T-cell (primary cell): ENCODE measurements at places on chromosomes 3 and 15.
A peak's percentile ranks its signal among the peaks of the same experiment; 100 is the strongest.

GRCh38 chr3:26291840-26292239 lies 330.7 kb upstream of the LRRC3B start:
- no peaks in the 10 kb centered on the region for H3K36me3 ChIP-seq
- H3K27me3 ChIP-seq: no peaks in the 10 kb centered on the region
- no peak overlapping the region for H3K4me3 ChIP-seq
- DNase-seq: no peak
- no peaks in the 10 kb centered on the region for H3K4me1 ChIP-seq

DNA sequence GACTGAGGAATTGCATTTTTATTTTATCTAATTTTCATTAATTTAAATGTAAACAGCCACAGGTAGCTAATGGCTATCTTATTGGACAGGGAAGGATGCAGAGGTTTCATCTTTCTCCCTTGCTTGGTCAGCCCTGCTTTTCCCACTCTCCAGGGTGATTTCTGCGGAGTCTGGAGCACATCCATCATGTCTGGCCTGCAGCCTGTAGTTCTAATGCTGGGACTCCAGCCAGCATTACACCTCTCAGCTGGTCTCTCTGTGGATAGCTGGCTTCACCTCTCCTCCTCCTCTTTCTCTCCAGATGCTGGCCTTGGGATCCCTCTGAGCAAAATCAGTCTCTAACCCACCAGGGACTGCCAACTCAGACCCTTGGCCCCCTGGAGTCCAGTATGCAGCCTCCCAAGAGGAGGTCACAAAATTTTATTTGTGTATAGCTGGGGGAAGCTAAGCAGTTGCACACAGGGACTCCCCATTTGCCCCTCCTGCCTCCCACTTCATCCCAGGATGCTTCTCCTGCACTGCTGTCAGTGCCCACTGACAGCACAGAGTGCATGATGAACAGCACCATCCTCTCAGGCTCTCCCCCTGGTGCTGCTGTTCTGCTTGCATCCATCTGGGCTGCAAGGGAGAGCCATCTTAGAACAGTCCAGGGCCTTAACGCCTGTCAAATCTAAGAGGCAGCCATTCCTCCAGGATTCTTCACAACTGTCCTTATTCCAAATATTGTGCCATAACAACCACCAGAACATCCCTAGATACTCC lies 1.7 kb downstream of the BFSP2 start:
- no peak for DNase-seq
- H3K4me1 ChIP-seq: no peaks in the 10 kb centered on the region
- no peak overlapping the region for H3K4me3 ChIP-seq

- DNase-seq: no peak
- no peaks in the 10 kb centered on the region for H3K36me3 ChIP-seq
- no peaks in the 10 kb centered on the region for H3K27me3 ChIP-seq
- peaks cover 13% of the 10 kb centered on the region for H3K4me1 ChIP-seq
These were observed 622 bp upstream of the PLSCR1 start for GRCh38 chr3:146544929-146545528.

- H3K4me3 ChIP-seq: no peak overlapping the region
- H3K36me3 ChIP-seq: no peaks in the 10 kb centered on the region
- no peak overlapping the region for H3K27ac ChIP-seq
These were observed 39.5 kb upstream of the SMAD6 start for GRCh38 chr15:66662522-66662921.

- DNase-seq: no peak
- H3K27me3 ChIP-seq: no peaks in the 10 kb centered on the region
- no peak overlapping the region for H3K27ac ChIP-seq
- no peak overlapping the region for H3K4me3 ChIP-seq
- no peaks in the 10 kb centered on the region for H3K36me3 ChIP-seq
These were observed 26.0 kb upstream of the BUB1B start for GRCh38 chr15:40134885-40135284.

DNA sequence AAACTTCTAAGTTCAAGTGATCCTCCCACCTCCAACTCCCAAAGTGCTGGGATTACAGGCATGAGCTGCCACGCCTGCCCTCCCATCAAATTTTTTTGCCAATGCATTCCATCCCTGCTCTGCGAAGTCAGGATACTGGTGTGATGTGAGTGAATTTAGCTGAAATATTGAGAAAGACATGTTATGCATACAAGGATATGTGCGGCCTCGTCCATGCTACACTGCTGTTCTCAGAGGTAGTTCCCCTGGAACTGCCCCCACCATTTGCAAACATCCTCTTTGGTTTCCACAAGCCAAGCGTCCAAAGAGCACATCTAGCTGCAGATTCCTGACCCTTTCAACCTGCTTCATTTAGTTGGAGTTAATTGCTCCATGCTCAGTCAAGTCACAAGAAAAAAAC lies 36.5 kb upstream of the BCL2A1 start:
- no peak overlapping the region for H3K4me3 ChIP-seq
- no peaks in the 10 kb centered on the region for H3K36me3 ChIP-seq
- H3K4me1 ChIP-seq: no peaks in the 10 kb centered on the region
- H3K27me3 ChIP-seq: no peaks in the 10 kb centered on the region
- H3K27ac ChIP-seq: no peak overlapping the region

DNA sequence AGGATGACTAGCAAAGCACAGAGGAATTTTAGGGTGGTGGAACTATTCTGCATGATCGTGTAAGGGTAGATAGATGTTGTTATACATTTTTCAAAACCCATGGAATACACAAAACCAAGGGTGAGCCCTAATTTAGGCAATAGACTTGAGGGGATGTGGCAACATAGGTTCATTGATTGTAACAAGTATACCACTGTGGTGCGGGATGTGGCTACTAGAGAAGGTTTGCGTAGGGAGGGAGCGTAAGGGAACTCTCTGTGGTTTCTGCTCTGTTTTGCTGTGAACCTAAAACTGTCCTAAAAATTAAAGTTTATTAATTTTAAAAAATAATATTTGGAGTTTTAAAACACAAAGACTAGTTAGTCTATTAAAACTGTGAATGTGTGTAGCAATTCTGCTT lies 202.8 kb downstream of the PLCL2 start:
- H3K4me3 ChIP-seq: no peak overlapping the region
- peaks cover 3% of the 10 kb centered on the region for H3K4me1 ChIP-seq
- H3K27ac ChIP-seq: no peak overlapping the region
- no peaks in the 10 kb centered on the region for H3K36me3 ChIP-seq

GRCh38 chr3:47804577-47804976 lies 1.6 kb downstream of the DHX30 start:
- peaks cover 17% of the 10 kb centered on the region for H3K4me1 ChIP-seq
- H3K27ac ChIP-seq: no peak overlapping the region
- no peaks in the 10 kb centered on the region for H3K27me3 ChIP-seq
- no peak overlapping the region for H3K4me3 ChIP-seq

DNA sequence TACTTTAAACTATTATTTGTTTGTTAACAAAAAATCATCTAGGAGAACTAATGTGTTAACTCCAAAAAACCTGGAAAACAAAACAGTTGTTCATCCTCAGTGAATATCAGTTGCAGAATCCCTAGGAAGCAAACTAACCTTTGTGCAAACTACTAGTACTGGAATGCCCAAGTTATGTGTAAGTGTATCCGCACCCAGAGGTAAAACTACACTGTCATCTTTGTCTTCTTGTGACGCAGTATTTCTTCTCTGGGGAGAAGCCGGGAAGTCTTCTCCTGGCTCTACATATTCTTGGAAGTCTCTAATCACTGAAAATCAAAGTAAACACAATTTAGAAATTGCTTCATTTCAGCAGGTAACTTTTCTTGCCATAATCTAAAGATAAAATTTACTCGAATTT lies 29.8 kb downstream of the DYNC1LI1 start:
- H3K36me3 ChIP-seq: no peaks in the 10 kb centered on the region
- no peak overlapping the region for H3K27ac ChIP-seq
- DNase-seq: no peak
- no peaks in the 10 kb centered on the region for H3K4me1 ChIP-seq
- H3K27me3 ChIP-seq: no peaks in the 10 kb centered on the region
- H3K4me3 ChIP-seq: no peak overlapping the region

GRCh38 chr3:189144645-189145044 lies 27.1 kb upstream of the TPRG1 start:
- no peaks in the 10 kb centered on the region for H3K27me3 ChIP-seq
- peak overlapping the region; percentile 8 for H3K27ac ChIP-seq
- H3K4me1 ChIP-seq: peaks cover 3% of the 10 kb centered on the region
- no peaks in the 10 kb centered on the region for H3K36me3 ChIP-seq
- peak; percentile 7 for DNase-seq

DNA sequence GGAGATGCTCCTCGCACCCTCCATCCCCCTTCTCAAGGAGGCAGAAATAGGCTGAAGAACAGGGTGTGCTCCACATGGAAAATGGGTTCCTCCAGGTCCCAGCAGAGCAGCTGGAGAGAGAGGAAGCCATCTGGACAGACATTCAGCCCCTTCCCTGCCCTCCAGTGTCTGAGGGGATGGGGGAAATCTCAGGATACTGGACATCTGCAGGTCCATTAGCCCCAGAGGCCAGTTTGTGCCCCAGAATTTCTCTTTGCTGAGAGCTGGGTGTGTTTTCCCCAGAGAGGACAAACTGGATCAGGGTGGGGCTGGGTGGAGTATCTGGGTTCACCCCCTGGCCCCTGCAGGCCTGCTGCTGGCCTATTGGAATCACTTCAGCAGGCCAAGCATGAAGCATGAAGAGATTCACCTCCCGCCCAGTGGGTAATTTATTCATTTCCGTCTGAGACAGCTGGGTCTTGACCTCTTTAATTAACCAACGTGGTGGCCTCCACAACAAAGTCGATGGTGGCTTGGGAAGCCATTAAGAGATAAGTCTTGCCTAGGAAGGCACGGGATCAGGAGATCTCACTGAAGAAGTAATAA lies 4.6 kb downstream of the FAM3D start:
- DNase-seq: no peak
- no peak overlapping the region for H3K27ac ChIP-seq
- H3K4me1 ChIP-seq: no peaks in the 10 kb centered on the region
- no peaks in the 10 kb centered on the region for H3K36me3 ChIP-seq
- no peak overlapping the region for H3K4me3 ChIP-seq

DNA sequence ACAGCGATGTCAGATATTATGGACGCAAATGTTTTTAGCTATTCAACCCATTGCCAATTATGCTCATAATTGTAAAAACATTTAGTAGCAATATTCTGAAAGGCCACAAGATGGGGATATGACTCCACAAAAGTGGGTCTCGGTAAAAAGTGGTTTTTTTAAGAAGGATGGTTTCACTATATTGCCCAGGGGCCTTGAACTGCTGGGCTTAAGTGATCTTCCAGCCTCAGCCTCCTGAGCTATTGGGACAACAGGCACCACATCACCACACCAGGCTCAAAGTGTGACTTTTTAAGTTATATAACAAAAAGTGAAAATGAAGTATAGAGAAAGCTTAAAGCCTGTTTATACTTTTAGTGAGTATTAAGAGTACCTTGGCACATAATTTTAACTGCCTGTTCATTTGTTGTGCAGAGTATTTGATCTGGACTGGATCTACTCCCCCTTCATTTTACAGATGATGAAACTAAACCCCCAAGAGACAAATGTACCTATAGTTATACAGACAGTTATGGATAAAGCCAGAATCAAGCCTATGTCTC lies 9.4 kb downstream of the NAA50 start:
- H3K27me3 ChIP-seq: no peaks in the 10 kb centered on the region
- peaks cover 7% of the 10 kb centered on the region for H3K4me1 ChIP-seq
- H3K4me3 ChIP-seq: no peak overlapping the region
- no peaks in the 10 kb centered on the region for H3K36me3 ChIP-seq

DNA sequence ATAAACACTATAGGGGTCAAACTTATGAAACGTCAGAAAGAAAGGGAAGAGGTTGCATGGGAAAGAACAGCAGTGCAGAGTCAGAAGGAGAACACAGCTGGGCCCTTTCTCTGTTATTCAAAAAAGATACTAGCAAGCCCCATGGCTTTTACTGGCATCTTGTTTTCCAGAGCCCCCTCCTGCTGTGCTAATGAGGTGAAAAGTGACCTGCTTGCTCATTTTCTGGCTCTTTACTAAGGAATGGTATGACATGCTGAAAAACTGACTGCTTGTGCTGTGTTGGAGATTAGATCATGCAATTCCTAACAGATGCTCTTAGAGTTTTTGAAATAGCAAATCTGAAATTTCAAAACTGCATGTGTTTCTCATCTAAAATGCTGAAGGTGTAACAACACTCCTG lies 541.6 kb upstream of the ALCAM start:
- H3K27ac ChIP-seq: no peak overlapping the region
- H3K36me3 ChIP-seq: no peaks in the 10 kb centered on the region

- no peaks in the 10 kb centered on the region for H3K4me1 ChIP-seq
- no peaks in the 10 kb centered on the region for H3K36me3 ChIP-seq
- H3K27ac ChIP-seq: no peak overlapping the region
- H3K27me3 ChIP-seq: no peaks in the 10 kb centered on the region
- no peak for DNase-seq
These were observed 79.4 kb downstream of the TM4SF4 start for GRCh38 chr3:149553781-149554451.

DNA sequence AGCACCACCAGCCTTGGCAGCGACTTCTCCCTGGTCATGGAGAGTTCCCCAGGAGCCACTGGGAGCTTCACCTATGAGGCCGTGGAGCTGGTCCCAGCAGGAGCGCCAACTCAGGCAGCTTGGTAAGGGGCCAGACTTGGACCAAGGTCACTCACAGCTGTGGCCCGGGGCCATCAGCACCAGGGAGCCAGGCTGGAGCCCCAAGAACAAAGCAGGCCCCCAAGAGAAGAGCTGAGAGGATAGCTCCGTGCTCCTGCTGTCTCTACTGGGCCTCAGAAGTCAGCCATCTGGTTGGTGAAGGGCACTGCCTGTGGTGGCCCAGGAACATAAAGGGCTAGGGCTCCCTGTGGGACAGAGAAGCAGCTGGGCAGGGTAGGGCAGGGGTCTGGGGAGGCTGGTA lies 14.7 kb upstream of the CPNE9 start:
- H3K27me3 ChIP-seq: no peaks in the 10 kb centered on the region
- H3K36me3 ChIP-seq: peaks cover 52% of the 10 kb centered on the region
- no peak overlapping the region for H3K4me3 ChIP-seq

- DNase-seq: no peak
- H3K27me3 ChIP-seq: no peaks in the 10 kb centered on the region
- H3K4me3 ChIP-seq: no peak overlapping the region
These were observed 9.9 kb downstream of the RAMAC start for GRCh38 chr15:82995938-82996337.

DNA sequence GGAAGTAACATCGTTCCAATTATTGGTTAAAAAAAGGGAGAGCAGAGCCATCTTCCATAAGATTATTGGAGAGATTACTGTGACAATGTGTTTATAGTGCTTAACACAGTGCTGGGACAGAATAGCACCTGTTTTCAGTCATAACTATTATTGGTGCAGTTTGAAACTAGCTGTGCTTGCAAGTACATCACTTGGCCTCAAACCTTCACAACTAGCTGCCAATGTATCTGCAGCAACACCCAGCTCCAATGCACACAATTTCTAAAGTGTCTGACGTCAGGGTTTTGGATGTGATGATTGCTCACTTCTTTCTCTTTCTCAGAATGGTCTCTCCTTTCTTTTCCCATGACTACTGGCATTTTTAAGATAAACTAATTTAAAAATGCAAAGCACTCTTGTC lies 246.2 kb downstream of the SV2B start:
- H3K36me3 ChIP-seq: no peaks in the 10 kb centered on the region
- H3K4me3 ChIP-seq: no peak overlapping the region
- peaks cover 5% of the 10 kb centered on the region for H3K27me3 ChIP-seq
- H3K4me1 ChIP-seq: peaks cover 14% of the 10 kb centered on the region
